ENCODE measurements at places on chromosomes 2 and 18.

DNA sequence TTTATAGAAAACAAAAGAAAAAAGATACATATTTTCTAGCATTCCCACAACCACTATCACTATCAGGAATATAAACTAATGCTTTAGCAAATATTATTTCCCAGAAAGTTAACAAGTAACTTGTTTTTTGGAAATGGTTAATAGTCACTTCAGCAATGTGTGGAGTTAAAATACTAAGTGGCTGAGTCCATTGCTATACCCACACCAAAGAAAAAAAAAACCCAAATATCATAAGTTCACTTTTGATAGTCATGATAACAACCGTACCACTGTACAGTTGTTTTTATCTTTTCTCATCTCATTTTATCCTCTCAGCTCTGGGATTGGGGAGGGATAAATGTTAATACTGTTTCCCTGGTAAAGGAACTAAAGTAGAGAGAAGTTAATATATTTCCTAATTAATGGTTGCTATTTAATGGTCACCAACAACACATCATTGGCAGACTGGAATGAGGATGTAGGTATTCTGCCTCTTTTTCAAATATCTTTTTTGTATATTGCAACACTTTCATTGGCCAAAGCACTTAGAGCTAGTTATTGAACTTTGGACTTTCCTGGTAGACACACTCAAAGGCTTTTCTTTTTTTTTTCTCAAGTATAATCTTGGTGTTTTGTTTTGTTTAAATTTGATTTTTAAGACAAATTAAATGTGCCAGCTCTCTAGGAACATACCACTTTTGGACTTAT, 18.4 kb upstream of the KANSL1L start:
- DNase-seq = no peak

GRCh38 chr2:203706403-203706802, at the start of gene CD28:
TSS of gene CD28 (plus strand) at chr2:203706639. CDS start at chr2:203706697, 58 bp downstream.
- no peak for DNase-seq

DNA sequence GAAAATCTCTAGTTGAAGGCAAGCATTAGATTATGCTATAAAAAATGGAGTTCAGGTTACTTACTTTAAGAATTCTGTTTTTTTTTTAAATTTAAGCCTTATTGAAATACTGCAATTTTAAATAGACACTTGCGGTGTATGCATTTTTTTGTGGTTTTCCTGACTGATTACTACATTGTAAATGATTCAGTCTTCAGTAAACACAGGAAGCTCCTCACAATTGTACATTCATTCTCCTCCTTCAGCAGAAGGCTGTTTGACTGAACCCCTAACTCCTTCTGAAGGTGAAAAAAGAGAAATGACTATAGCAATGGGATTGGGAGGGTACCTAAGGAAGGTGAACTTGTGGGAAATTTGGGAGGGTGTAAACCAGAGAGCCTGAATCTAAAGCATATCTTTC, 136.1 kb downstream of the GCA start:
- DNase-seq = no peak

- no peak for DNase-seq
Measured at GRCh38 chr2:105592288-105592687, 152.4 kb upstream of the NCK2 start.

DNA sequence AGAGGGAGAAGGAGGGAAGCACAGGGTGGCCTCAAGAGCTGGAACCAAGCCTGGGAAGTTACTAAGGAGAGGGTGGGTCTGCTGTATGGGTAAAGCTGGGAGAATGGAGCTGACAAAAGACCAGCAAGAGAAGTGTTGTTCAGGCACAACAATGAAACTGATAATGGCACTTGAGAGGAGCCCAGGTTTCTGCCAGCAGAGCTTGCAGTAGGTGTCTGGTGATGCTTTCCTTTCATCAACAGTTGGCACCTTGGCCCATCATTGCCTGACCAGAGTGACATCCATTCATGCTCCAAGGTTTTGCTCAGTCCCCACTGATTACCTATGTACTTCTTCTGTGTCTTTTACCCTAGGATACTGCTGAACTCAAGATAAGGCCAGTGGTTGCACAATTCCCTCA, 92.9 kb upstream of the CXCR4 start:
- no peak for DNase-seq

DNA sequence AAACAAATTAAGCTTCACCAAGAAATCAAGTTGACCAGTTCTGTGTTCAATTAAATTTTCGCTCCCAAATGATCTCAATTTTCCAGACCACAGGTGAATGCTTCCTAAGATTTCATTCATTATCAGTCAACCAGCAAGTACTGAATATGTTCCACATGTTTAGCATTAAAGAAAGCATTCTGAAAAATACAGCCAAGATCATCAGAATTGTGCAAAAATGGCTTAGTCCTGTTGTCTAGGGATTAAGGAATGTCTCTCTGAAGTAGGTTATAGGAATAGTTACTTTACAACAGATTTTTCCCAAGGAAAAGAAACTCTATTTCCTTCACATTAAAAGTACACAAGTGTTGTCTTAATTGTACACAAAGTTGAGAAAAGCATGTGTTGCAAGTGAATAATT, 69.2 kb downstream of the NRXN1 start:
- DNase-seq = no peak
